ENCODE measurements at places on chromosomes 2 and 18. TPM values are rescaled to one million over a fixed set of nuclear protein-coding genes. Genes with fewer than 3 reads are reported as not detected.

DNA sequence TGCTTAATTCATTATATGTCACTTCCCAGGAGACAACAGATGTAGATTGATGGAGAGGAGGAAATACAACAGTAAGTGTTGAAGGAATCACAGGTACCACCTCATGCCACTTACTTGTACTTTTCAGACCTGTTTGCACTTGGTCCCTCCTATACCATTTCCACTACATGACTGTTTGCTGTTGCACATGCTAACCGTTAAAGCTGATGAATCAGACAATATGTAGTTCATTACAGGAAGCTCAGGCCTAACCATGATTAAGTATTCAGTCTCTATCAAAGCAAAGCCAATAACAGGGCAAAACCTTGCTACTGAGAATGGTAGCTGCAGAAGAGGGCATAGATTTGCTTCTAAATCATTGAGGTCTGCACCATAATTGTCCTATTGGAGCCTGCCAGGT, 30.2 kb upstream of the GRP start:
- H3K27ac ChIP-seq, result no peak overlapping the region
- no peaks in the 10 kb centered on the region for H3K27me3 ChIP-seq
- no peak overlapping the region for H3K4me3 ChIP-seq
- H3K4me1 ChIP-seq, result no peaks in the 10 kb centered on the region
- H3K36me3 ChIP-seq, result no peaks in the 10 kb centered on the region
- DNase-seq, result no peak

DNA sequence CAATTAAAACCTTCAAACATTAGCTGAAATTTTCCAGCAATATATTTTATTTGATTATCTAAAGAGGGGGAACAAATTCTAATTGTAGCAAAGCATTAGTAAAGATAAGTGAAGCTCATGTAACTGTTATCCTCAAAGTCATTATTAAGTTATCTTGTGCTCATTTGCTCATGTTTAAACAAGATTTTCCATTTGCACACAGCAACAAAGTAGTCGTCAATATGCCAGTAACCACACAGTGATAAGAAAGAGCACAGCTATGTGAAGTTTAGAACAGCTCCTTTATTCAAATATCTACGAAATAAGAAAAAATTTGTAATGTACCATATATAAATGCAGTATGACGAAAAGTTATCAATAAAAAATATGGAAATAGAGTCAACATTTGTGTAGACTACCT, 159.5 kb downstream of the ERBB4 start:
- no peaks in the 10 kb centered on the region for H3K27me3 ChIP-seq
- H3K4me3 ChIP-seq, result no peak overlapping the region
- H3K4me1 ChIP-seq, result peaks cover 21% of the 10 kb centered on the region
- no peak for DNase-seq

- H3K27ac ChIP-seq, result no peak overlapping the region
- no peaks in the 10 kb centered on the region for H3K27me3 ChIP-seq
- H3K4me3 ChIP-seq, result no peak overlapping the region
- H3K36me3 ChIP-seq, result no peaks in the 10 kb centered on the region
- H3K4me1 ChIP-seq, result no peaks in the 10 kb centered on the region
Measured at GRCh38 chr2:224412141-224413015, 10.5 kb upstream of the FAM124B start.

GRCh38 chr18:21741562-21742314, 1.1 kb downstream of the MIB1 start:
- H3K27ac ChIP-seq, result peak overlapping the region; percentile 94
- H3K4me3 ChIP-seq, result peak overlapping the region; percentile 74
- H3K36me3 ChIP-seq, result no peaks in the 10 kb centered on the region
- H3K4me1 ChIP-seq, result peaks cover 7% of the 10 kb centered on the region
- DNase-seq, result no peak
- no peaks in the 10 kb centered on the region for H3K27me3 ChIP-seq

GRCh38 chr2:76808732-76809131, 713.4 kb downstream of the LRRTM4 start:
- DNase-seq, result no peak
- H3K4me1 ChIP-seq, result no peaks in the 10 kb centered on the region
- no peaks in the 10 kb centered on the region for H3K27me3 ChIP-seq
- no peak overlapping the region for H3K4me3 ChIP-seq

DNA sequence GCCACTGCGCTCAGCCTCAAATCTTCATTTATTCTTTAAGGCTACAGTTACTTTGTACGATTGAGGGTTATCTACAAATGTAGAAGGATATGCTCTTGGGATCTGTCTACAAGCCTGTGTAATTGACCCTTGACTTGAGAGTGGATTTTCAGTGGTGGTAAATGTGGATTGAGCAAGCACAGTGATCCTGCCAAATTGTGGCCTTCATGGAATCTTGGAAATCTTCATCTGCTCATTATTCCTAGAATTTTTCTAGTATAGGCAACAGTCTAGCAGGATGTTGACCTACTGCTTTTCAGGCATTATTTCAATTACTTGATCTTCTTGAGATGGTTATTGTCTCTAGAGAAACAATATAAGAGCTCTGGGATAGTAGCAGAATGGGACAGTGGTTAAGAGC, 226.1 kb upstream of the REV1 start:
- no peak for DNase-seq
- no peak overlapping the region for H3K4me3 ChIP-seq
- H3K27me3 ChIP-seq, result no peaks in the 10 kb centered on the region
- H3K4me1 ChIP-seq, result peaks cover 5% of the 10 kb centered on the region
- no peaks in the 10 kb centered on the region for H3K36me3 ChIP-seq
- no peak overlapping the region for H3K27ac ChIP-seq

GRCh38 chr2:130328710-130329109, 14.0 kb upstream of the IMP4 start:
- H3K4me1 ChIP-seq, result no peaks in the 10 kb centered on the region
- H3K27me3 ChIP-seq, result peaks cover 22% of the 10 kb centered on the region
- no peaks in the 10 kb centered on the region for H3K36me3 ChIP-seq
- no peak for DNase-seq
- H3K27ac ChIP-seq, result no peak overlapping the region

DNA sequence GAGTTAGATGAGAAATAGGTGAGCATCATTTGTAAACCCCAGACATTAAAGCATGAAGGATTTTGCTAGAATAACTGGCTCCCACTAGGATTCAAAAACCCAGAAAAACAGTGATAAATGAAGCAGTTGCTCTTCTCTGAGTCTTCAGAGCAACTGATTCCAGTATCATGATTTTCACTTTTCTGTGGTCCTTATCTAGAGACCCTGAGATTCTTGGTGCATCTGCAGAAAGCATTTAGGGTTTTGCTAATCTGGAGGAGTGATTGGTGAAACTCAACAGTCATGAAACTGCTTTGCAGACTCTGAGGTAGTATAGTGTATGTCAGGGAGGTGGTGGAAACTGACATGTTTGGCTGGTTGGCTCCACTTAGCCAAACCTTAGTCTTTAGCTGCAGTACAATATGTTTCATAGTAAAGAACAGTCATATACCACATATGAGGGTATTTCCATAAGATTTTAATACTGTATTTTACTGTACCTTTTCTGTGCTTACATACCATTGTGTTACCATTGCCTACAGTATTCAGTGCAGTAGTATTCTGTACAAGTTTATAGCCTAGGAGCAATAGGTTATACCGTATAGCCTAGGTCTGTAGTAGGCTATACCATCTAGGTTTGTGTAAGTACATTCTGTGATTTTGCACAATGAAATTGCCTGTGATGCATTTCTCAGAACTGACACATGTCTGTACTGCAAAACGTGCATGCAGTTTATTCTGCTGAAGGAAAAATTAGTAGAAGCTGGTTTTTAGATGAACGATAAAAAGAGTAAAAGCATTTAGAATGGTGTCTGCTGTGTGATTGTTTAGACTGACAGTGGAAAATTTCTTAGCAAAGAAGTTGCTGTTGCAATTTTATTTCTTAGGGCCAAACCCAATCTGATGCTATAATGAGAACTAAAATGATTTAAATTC, 23.8 kb downstream of the EML4 start:
- H3K4me1 ChIP-seq, result peaks cover 26% of the 10 kb centered on the region
- no peaks in the 10 kb centered on the region for H3K36me3 ChIP-seq
- H3K27me3 ChIP-seq, result no peaks in the 10 kb centered on the region
- peak overlapping the region; percentile 72 for H3K27ac ChIP-seq
- no peak overlapping the region for H3K4me3 ChIP-seq

- peaks cover 25% of the 10 kb centered on the region for H3K4me1 ChIP-seq
- H3K36me3 ChIP-seq, result no peaks in the 10 kb centered on the region
- no peak for DNase-seq
- peak overlapping the region; percentile 49 for H3K27ac ChIP-seq
Measured at GRCh38 chr2:162581959-162582798, 238.2 kb downstream of the GCA start.

GRCh38 chr2:101809698-101810097, 112.2 kb downstream of the MAP4K4 start:
- H3K27ac ChIP-seq, result no peak overlapping the region
- no peak overlapping the region for H3K4me3 ChIP-seq
- H3K4me1 ChIP-seq, result peaks cover 26% of the 10 kb centered on the region
- DNase-seq, result no peak

DNA sequence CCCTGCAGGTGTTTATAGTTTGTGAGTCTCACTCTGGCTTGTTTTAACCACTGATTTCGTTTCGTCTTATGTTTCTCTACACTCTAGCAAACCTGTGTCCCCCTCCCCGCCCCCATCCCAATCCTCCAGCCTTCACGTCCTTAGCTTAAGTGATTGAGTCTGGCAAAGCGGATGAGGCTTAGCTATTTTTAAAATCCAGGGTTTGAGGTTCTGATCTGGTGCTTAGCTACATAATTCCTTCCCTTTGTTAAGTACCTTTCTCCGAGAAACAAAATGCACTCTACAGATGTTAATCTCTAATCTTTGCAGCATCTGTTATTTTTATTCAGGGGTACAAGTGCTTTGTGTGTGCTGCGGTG, 7.8 kb downstream of the AGAP1 start:
- peak overlapping the region; percentile 92 for H3K27ac ChIP-seq
- H3K36me3 ChIP-seq, result no peaks in the 10 kb centered on the region
- no peaks in the 10 kb centered on the region for H3K27me3 ChIP-seq
- peak; percentile 62 for DNase-seq
- H3K4me1 ChIP-seq, result peaks cover 58% of the 10 kb centered on the region

DNA sequence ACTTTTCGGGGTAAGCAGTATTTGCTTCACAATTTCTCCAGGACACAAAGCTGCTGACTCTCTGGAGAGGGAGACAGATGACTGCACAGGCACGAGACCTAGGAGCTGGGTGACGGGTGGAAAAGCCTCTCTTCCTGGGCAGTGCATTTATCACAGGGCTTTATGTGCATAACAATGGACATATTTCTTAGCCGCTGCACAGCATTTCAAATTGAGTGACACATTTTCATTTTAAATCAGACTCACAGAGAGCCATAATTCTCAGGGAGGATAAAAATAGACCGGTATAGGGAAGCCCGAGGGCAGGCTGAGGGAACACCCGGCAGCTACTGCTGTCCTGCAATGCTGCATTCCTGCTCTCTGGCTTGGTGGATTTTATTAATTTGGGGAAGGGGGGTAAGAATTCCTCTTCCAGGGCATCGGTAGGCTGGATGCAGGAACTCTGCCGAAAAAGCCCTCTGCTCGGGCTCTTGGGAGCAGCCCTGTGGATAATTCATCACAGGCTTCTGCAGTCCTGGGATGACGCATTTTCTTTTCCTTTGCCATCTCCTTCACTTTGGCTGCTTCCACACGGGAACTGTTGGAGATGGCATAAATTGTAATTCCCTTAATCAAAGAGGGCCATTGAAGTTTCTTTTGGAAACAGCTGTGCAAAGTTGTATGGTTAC, 108.1 kb upstream of the ACAA2 start:
- H3K4me3 ChIP-seq, result no peak overlapping the region
- H3K27me3 ChIP-seq, result no peaks in the 10 kb centered on the region
- H3K4me1 ChIP-seq, result no peaks in the 10 kb centered on the region
- H3K27ac ChIP-seq, result no peak overlapping the region
- DNase-seq, result no peak
- no peaks in the 10 kb centered on the region for H3K36me3 ChIP-seq

DNA sequence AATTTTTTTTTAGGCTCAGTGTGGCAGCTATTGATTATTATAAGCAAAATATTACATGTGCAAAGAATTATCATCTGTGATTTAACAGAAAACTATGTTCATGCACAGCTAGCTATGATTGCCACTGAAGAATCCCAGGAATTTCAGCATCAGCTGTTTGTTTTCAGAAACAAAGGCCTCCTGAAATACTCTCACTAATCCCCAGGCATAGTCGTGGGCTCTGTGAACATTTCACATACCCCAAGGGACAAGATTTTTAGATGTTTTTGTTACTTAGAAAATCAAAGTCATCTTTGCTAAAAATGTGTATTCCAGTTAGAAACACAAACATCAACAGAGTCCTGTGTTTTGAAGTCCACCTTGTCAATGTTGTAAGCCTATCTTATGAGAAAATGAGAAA, 156.1 kb downstream of the MYO1B start:
- peak; percentile 5 for DNase-seq
- peaks cover 11% of the 10 kb centered on the region for H3K36me3 ChIP-seq
- no peaks in the 10 kb centered on the region for H3K27me3 ChIP-seq
- peaks cover 10% of the 10 kb centered on the region for H3K4me1 ChIP-seq
- H3K4me3 ChIP-seq, result no peak overlapping the region

DNA sequence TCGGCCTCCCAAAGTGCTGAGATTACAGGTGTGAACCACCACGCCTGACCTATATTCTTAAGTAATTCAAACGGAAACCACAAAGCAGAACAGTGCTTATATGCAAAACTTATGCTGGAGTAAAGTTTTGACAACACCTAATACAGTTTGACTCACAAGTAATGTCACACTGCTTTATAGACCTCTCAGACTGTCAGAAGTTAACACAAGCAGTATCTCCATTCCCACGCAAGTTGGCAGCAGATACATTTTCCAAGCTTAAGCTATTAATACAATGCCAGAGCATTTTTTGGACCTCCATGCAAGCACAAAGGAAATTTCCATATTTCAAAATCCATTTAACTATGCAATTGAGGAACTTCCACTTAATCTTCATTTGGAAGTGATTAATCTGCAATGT, 21.0 kb upstream of the SANBR start:
- H3K36me3 ChIP-seq, result peaks cover 36% of the 10 kb centered on the region
- no peaks in the 10 kb centered on the region for H3K4me1 ChIP-seq
- DNase-seq, result no peak
- no peak overlapping the region for H3K27ac ChIP-seq

GRCh38 chr2:165645930-165646831, 147.9 kb downstream of the GALNT3 start:
- H3K27me3 ChIP-seq, result no peaks in the 10 kb centered on the region
- DNase-seq, result peak; percentile 25
- no peak overlapping the region for H3K4me3 ChIP-seq
- no peaks in the 10 kb centered on the region for H3K36me3 ChIP-seq

DNA sequence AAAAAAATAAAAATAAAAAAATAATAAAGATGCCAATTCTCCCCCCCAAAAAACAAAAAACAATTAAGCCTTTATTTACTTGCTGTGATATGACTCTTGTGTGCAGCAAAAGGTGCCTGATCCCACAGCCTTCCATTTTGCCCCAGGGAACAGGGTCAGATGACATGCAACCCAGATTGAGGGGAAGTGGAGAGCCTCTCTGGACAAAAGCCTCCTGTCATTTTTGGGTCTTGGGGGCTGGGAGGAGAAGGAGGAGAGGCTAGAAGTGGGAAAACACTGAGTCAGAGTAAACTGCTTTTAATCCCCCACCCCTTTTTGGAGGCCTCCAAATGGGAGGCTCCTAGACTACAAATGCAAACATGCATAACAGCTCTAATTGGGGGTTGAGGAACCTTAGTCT, 46.6 kb upstream of the SCG2 start:
- no peak overlapping the region for H3K27ac ChIP-seq
- no peak overlapping the region for H3K4me3 ChIP-seq
- no peak for DNase-seq
- H3K36me3 ChIP-seq, result no peaks in the 10 kb centered on the region
- H3K27me3 ChIP-seq, result no peaks in the 10 kb centered on the region

Gene IL36G
- 0.30 TPM for total RNA-seq

Gene NMUR1
- 0.15 TPM for total RNA-seq

Gene DRC1
- not detected for total RNA-seq

Gene PLGLB2
- total RNA-seq, result 0.92 TPM

Gene NGEF
- total RNA-seq, result 2.1 TPM

Gene TEKT4
- total RNA-seq, result not detected

Gene DYNC2LI1
- total RNA-seq, result 17.2 TPM

Gene ABCG5
- not detected for total RNA-seq

All from cardiac muscle cell (in vitro differentiated cells and primary cell).